Spinal cord (tissue), 10 donors: ENCODE measurements at places on chromosomes 1 and 21. TPM values are rescaled to one million over a fixed set of nuclear protein-coding genes. Genes with fewer than 3 reads are reported as not detected.

DNA sequence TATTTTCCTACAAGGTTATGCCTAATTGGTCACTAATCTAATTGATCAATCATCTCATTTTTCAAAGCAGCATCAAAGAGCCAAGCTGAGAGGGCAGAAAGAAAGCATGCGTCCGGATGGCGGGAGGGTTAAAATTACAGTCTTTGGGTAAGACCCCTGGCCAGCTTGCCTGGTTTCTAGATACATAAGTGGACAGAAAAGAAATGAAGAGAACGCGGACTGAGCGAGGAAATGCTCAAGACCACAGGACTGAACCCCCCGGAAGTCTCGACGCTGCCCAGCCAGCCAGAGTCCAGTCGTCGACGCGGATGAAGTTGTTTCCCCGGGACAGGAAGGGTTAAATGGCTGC lies 297.2 kb downstream of the OMA1 start:
- DNase-seq: no peak

DUSP23 gene
- 21.3 TPM for polyA plus RNA-seq

- no peak for DNase-seq
Observed at GRCh38 chr1:215679231-215679630, 112.1 kb downstream of the KCTD3 start.

DNA sequence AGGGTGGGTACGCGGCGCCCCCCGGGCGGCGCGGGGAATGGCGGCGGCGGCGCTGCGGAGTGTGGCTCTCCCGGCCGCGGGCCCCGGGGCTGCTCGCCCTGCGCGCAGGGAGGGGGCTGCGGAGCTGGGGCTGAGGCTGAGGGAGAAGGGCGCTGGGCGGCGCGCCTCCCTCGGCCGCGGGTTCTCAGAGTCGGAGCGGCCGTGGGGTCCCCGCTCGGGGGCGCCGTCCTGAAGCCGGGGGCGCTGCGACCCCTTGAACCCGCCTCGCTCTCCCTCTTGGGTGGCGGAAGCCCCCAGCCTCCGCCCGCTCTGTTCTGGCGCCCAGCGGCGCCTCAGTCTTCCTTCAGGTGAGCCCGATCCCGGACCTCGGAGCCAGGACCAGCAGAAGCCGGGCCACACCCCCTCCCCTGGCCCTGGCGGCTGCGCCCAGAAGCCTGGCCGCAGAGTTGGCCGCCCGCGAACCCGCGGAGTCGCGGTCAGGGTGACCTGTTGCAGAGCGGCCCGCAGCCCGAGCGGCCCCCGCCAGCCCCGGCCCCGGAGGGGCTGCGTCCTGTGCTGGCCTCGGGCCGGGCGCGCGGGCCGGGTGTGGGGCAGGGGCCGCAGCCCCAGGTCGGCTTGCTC lies 532 bp downstream of the RALGPS2 start:
- no peak for DNase-seq

- DNase-seq: no peak
Observed at GRCh38 chr1:167423684-167424619, 94.4 kb downstream of the CD247 start.
